ENCODE measurements at places on chromosomes 3 and 15.

GRCh38 chr3:107962946-107963345 lies 127.9 kb downstream of the CD47 start:
- no peak for DNase-seq

- no peak for DNase-seq
Observed at GRCh38 chr3:184259878-184260723, 1.3 kb downstream of the CAMK2N2 start.

- DNase-seq = no peak
Observed at GRCh38 chr3:155079746-155080487, at the start of gene MME. Gene MME (plus strand): TSS chr3:155080319. CDS start chr3:155084168, 3,849 bp downstream.

- DNase-seq = no peak
Observed at GRCh38 chr3:27553886-27554540, 69.8 kb upstream of the SLC4A7 start.

DNA sequence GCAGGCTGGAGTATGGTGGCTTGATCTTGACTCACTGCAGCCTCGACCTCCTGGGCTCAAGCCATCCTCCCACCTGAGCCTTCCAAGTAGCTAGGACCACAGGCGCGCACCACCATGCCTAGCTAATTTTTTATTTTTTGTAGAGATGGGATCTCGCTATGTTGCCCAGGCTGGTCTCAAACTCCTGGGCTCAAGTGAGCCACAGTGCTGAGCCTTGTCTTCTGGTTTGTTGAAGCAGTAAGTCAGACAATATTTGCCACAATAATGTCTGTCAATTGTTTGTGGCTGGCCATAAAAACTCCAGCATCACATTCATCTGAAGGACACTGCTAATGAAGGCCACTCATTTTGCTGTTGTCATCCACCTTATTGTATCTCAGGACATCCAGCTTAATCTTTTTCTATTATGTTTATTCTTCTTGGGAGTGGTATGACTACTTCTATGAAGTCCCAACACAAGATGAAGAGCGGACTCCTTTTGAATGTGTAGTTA lies 185.9 kb downstream of the FNDC3B start:
- DNase-seq = no peak

DNA sequence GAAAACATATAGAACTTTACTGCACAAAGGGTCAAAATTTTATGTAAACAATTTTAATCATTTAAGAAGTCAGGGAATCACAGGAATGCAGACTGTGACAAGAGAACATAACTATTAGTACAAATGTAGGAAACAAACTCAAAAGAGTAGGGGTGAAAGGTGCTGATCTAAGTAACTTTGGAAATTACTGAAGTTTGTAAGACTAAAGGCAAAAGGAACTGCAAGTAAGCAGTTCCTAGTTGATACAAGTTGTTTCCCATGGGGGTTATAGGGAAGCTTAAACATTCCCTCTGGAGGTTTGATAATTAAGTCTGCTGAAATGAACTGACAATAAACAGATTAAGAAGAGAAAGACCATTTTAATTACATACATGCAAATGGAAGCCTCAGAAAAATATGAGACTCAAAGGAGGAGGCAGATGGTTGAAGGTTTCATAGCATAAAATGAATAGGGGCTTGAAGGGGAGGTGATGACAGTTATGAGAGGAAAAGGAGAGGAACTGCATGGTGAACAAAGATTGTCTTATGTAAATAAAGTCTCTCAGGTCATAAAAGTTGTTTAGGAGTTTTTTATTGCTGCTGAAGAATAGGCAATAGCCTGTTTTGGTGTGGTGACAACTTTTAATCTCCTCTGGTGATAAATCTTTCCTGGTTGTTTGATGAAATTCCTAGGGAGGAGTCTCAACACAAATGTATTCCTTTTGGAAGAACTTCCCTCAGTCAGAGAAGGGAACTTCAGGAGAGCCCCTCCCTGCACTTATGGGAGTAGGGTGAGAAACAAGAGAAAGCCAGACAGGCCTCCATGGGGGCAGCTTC lies 17.1 kb downstream of the SETMAR start:
- no peak for DNase-seq

- DNase-seq = no peak
Observed at GRCh38 chr3:172087602-172088580, 48.5 kb downstream of the FNDC3B start.

GRCh38 chr3:107637416-107638183 lies 114.8 kb downstream of the BBX start:
- DNase-seq = no peak

GRCh38 chr15:68635141-68635540 lies 56.3 kb downstream of the CORO2B start:
- no peak for DNase-seq

DNA sequence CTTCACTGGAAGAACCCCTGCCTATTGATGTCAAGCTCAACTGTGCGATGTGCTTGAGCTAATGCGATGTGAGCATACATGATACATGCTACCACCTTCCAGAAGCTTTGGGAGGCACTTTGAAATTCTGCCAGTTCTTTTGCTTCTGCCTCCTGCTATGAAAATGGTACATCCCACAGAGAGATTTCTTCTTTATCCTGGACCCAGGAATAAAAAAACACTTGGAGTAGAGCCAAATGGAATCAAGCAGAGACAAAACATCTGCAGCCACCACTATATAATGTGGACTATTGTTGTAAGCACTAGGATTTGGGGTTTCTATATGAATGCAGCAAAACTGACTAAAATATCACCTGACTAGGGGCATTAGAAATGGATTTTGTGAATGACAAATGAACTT lies 119.9 kb upstream of the GAP43 start:
- no peak for DNase-seq

DNA sequence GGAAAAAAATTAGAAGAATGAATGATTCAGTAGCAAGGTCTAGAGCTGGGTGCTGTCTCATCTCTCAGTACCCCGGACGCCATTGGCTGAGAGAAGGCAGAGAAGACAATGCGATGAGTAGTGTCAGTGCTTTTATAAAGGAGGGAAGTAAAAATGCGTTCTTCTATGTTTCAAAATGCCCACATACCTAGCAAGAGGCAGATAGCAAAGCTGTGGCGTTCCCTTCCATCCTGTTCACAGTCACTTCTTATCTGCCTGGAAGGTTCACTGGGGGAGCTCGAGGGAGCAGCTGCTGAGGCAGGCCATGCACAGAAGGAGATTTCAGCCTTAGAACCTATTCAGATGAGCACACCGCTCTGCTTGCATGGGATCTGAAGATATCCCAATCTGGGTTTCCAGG lies 234.0 kb downstream of the RPLP1 start:
- no peak for DNase-seq

DNA sequence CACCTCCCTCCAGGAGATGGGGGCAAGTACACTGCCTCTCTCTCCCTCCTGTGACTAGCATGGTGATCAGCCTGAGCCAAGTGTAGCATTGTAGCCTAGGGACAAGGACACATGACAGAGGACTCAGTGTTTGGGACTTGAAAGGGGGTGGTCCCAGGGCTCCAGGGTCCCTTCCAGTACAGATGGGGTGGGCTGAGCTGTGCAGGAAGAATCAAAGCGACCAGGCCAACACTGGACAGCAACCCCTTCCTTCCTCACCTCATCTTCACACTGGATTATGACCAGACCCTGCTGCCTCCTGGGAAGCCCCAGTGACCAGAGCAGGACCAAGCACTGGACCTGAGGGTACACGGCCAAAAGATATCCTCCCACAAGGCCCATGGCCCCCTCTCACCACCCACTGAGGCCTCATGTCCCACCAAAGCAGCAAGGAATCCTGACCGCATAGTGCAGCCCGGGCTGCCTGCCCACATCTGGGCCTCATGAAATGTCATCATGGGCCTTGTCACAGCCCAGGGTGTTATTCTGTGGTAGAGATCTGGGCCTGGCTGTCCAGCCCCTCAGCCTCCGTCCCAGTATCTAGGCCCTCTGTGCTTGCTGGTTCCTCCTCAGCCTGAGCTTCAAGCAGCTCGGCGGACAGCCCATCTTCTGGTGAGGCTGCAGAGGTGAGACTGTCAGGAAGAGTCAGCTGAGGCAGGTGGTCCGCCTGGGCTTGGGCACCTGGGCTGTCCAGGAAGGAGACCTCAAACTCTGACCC lies 9.5 kb downstream of the GORASP1 start:
- DNase-seq = no peak

DNA sequence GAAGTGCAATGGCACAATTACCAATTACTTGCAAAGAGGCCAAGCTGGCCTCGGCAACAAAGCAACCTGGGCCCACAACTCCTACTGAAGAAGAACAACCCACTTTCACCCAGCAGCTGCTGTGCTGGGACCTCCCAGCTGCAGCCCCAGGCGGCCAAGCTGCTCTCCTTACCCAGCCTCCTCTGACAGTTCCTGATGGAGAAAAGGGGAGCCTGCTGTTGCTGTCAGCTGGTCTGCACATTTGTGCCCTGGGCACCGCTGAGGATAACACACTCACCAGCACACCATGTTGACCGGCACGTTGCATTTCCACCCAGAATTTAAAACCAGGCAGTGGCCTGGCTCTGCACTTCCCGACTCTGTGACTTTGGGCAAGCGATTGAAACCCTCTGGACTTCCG lies 33.6 kb downstream of the SSUH2 start:
- no peak for DNase-seq

DNA sequence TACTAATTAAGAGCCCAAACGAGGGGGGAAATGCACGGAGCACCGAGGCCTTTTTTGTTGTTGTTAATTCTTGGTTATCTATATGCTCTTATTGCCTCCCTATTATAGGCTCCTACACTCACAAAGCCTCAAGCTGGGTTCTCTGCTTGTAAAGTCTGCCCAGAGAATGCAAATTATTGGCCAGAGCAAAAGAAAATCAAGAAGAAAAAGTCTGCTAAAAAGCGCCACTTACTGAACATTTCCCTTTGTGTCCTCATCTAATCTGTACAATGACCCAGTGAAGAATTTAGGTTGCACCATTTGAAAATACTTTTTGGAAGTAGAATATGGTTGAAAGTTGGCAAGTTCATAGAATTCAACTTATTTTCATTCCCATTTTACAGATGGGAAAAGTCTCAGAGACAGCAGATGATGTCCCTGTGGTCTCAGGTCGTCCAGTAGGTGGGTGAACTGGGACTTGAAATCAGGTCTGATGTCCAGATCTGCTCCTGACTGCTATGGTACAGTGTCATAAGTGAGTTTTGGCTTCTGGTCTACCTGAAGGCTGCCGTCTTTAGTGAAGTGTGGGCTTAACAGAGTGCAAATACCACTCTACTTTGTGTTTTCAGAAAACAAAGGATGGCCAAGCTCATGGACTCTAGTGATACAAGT lies 1.1 kb upstream of the TNFAIP8L3 start:
- no peak for DNase-seq

DNA sequence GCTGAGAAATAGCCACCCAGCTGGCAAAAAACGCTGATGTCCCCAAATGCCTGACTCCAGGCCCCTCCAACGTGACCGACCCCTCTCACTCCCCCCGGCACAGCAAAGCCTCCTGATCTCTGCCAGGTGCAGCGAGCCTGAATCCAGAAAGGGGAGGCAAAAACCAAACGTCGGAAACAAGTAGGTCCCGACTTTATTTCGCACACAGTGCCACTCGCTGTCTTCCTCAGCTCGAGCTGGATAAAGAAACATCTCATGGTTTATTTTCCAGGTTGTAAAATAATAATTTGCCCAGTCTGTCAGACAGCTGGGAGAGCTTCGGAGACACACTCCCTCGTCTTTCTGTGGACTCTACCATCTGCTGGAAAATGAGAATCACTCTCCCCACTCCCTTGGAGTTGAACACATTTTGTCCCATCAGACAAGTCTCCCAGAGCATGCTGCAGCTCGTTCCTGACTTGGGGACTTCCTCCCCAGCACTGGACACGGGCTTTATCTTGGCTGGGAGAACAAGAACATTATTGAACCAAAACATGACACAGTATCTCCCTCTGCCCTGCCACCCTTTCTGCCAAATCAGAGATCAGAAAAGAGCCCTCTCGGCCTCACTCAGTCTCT lies 142.8 kb downstream of the NUP210 start:
- DNase-seq = no peak

DNA sequence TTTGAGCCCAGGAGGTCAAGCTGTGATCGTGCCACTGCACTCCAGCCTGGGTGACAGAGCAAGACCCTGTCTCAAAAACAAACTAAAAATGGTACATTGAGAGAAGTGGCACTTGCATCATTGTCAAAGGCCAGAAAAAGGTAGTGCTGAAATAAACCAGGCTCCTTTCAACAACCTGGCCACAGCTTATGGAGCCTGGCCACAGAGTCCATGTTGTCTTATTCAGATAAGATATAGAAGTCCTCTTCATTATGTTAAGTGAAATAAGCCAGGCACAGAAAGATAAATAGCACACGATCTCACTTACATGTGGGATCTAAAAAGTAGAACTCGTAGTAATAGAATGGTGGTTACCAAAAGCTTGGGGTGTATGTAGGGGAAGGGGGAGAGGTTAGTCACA lies 34.8 kb downstream of the EMC4 start:
- no peak for DNase-seq

- no peak for DNase-seq
Observed at GRCh38 chr3:24963762-24964625, 464.1 kb upstream of the RARB start.

DNA sequence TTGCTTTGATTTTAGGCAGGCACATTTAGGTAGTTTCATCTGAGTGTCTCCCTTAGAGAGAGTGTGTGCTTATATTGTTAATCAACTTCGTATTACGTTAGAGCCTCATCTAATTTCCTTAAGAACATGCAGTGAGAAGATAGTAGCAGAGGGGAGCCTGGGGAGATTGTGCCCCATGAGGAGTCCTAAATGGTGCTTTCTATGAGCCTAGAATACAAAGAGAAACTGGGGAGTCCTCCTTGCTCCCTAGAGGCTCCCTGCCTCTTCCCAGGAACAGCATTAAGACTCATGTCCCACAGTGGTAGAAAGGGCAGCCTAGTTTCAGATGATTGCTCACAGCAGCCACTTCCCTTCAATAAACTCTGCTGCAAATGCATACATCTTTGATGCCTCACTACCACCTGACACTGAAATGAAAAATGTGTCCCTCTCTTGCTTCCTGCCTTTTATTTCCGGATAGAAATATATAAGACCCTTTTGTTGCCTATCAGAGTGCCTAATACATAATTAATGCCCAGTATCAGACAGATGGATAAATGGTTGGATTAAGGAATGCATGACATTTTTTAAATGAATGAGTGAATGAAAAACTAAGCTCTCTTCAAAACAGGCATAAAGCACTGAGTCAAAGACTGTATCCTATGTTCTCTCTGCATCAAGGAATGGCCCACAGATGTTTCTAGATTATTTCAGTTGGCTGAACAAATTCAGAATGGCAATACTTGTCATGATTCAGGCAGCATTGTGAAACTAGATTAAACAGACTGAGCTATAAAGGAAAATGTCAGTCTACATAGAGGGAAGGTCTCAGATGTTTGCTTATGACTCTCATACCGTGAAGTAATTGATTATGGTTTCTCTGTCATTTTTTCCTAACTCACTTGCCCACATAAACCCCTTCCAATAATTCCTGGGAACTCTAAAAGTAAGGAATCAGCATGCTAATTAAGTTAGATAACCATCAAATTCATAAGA lies 362.1 kb downstream of the LRRC3B start:
- DNase-seq = no peak
